ENCODE measurements at places on chromosomes 4 and X.
A peak's percentile ranks its signal among the peaks of the same experiment; 100 is the strongest.

DNA sequence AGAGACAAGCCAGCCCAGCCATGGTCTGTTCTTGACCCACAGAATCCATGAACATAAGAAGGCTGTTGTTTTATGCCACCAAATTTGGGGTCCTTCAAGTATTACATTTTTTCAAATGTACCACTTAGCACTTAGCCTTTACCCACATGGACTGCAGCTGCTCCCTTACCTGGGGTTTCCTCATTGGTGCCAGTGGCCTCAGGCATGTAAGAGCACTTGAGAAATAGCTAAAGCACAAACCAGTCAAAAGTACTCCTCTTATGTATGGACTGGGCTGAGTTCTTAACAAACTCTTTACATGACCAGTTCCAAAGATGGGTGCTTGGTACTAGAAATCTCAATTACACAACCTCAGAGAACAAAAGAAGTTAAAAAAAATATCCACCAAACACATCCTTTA, 77.6 kb upstream of the MAP3K15 start:
- H3K4me3 ChIP-seq = no peak overlapping the region
- H3K4me1 ChIP-seq = peaks cover 9% of the 10 kb centered on the region
- no peak overlapping the region for H3K27ac ChIP-seq
- H3K27me3 ChIP-seq = no peaks in the 10 kb centered on the region
- peaks cover 22% of the 10 kb centered on the region for H3K36me3 ChIP-seq

- DNase-seq = no peak
- H3K4me1 ChIP-seq = peaks cover 2% of the 10 kb centered on the region
- no peak overlapping the region for H3K27ac ChIP-seq
- H3K27me3 ChIP-seq = no peaks in the 10 kb centered on the region
These were observed 8.5 kb downstream of the SLC25A43 start for GRCh38 chrX:119407681-119408080.

GRCh38 chr4:175953960-175954521, 111.6 kb upstream of the WDR17 start:
- peaks cover 4% of the 10 kb centered on the region for H3K27me3 ChIP-seq
- H3K36me3 ChIP-seq = no peaks in the 10 kb centered on the region
- DNase-seq = no peak

DNA sequence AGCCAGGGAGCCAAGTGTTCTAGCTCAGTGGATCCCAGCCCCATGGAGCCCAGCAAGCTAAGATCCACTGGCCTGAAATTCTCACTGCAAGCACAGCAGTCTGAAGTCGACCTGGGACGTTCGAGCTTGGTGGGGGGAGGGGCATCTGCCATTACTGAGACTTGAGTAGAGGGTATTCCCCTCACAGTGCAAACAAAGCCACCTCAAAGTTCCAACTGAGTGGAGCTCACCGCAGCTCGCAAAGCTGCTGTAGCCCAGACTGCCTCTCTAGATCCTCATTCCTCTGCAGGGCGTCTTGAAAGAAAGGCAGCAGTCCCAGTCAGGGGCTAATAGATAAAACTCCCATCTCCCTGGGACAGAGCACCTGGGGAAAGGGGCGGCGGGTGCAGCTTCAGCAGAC, 226.3 kb downstream of the ZIC3 start:
- DNase-seq = no peak
- no peaks in the 10 kb centered on the region for H3K4me1 ChIP-seq
- no peak overlapping the region for H3K4me3 ChIP-seq
- no peaks in the 10 kb centered on the region for H3K36me3 ChIP-seq

DNA sequence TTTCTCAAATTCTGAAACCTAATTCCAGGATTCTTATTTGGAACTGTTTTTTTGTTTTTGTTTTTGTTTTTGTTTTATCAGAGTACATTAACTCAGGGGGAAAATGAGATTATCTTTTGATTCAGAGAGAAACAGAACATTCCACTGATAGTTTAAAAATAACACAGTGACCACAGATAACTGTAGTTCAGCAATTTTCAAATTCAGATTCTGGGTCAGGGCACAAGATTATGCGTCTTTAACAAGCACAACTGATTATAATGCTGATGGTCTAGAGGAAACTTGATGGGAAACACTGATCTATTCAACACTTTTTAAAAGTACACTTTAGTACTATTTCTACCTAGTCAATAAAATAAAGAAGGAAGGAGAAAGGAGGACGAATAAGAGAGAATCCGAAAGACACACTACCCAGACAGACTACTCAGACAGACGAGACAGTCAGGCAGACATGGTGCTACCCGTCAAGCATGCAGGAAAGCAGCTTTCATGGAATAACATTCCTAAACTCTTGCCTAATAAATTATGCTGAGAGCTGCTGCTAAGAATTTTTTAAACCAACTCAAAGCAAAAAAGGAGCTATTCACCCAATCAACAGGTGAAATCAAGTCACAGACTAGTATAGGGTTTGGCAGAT, 59.0 kb downstream of the APBB2 start:
- no peaks in the 10 kb centered on the region for H3K27me3 ChIP-seq
- peak overlapping the region; percentile 31 for H3K4me3 ChIP-seq
- no peak for DNase-seq
- peak overlapping the region; percentile 95 for H3K27ac ChIP-seq

DNA sequence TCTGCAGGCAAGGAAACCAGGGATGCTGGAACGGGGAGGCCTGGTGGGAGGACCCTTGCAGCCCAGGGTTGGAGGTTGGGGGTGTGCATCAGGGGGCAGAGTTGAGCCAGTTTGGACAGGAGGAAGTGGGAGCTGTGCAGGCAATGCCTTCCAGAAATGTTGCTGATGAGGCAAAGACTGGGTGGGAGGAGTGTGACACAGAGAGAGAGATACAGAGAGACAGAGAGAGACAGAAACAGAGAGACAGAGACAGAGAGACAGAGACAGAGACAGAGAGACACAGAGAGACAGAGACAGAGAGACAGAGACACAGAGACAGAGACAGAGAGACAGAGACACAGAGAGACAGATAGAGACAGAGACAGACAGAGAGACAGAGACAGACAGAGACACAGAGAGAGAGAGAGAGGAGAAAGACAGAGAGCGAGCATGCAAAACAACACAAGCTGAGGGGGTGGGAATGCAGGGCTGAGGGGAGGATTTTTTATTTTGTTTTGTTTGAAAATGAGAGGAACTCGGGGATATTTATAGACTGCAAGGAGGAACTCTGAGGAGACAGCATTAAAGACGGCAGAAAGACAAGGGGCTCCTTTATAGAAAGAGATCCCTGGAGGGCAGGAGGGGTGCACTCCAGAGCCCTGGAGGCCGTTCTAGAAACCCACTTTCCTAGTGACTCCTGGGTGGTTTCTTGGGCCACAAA, 1.9 kb upstream of the HAUS3 start:
- no peaks in the 10 kb centered on the region for H3K36me3 ChIP-seq
- H3K27me3 ChIP-seq = no peaks in the 10 kb centered on the region
- no peak for DNase-seq
- H3K27ac ChIP-seq = peak overlapping the region; percentile 17
- H3K4me1 ChIP-seq = peaks cover 32% of the 10 kb centered on the region

- no peaks in the 10 kb centered on the region for H3K36me3 ChIP-seq
- no peak overlapping the region for H3K4me3 ChIP-seq
- H3K27me3 ChIP-seq = no peaks in the 10 kb centered on the region
- DNase-seq = no peak
- no peak overlapping the region for H3K27ac ChIP-seq
- no peaks in the 10 kb centered on the region for H3K4me1 ChIP-seq
These were observed 13.5 kb downstream of the TEX13B start for GRCh38 chrX:107968623-107969022.

DNA sequence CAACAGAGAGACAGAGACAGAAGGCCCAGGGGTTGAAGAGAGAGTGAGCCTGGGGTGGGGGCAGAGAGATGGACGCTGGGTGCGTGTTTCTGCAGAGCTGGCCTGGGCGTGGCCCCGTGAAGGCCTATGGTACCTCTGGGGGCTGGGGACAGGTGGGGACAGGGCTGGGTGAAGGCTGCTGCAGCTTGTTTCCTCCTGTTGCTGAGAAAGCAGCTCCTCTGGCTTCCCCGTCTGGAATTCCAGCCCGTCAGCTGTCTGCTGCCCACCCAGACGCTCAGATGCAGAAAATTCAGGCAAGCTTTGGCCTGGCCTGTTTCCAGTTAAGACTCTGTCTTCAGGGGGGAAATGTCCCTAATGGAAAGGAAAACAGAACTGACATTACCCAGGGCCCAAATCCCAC, 76.8 kb upstream of the PSAPL1 start:
- H3K27ac ChIP-seq = peak overlapping the region; percentile 55
- H3K36me3 ChIP-seq = no peaks in the 10 kb centered on the region
- peaks cover 29% of the 10 kb centered on the region for H3K4me1 ChIP-seq
- H3K4me3 ChIP-seq = no peak overlapping the region
- DNase-seq = peak; percentile 57
- H3K27me3 ChIP-seq = peaks cover 6% of the 10 kb centered on the region

GRCh38 chrX:41301438-41301824, 32.5 kb upstream of the DDX3X start:
- peaks cover 10% of the 10 kb centered on the region for H3K4me1 ChIP-seq
- H3K4me3 ChIP-seq = no peak overlapping the region
- H3K27ac ChIP-seq = no peak overlapping the region

DNA sequence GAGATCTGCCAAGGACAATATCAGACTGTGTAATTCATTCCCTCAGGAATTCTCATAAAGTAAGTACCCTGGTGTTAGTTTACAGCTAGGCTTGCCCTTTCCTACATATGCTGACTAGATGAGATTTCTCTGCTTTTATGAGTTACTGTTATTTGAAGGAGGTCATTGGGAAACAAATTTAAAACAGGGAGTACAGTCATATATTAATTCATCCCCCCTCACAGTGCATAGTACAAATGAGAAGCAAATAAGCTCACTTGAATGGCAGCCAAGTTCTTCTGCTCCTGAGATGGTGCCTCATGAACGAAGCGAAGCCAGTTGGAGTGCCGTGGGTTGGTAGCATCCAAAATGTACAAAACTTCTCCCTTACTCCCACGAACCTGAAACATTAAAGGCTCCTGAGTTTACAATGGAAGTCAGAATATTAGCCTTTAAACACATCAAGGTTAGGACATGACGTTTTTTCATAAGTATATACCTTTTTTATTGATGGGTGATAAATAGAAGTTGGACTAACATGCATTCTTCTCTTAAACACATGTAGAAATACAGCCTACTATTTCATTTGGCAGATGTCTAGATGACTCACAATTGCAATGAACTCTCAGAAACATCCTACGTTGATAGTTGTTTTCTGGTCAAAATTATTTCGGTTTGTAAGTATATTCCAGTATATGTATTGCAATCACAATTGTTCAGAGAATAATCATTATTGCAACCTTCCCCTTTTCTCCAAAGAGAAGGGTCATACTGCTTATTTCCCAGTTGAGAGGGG, 69.2 kb downstream of the PRDM5 start:
- no peaks in the 10 kb centered on the region for H3K27me3 ChIP-seq

- H3K27me3 ChIP-seq = peaks cover 3% of the 10 kb centered on the region
- H3K4me3 ChIP-seq = no peak overlapping the region
- H3K36me3 ChIP-seq = no peaks in the 10 kb centered on the region
- H3K27ac ChIP-seq = no peak overlapping the region
These were observed 106.2 kb upstream of the MAML3 start for GRCh38 chr4:140260227-140260626.

- no peaks in the 10 kb centered on the region for H3K27me3 ChIP-seq
- H3K27ac ChIP-seq = no peak overlapping the region
These were observed 38.2 kb upstream of the PLAC8 start for GRCh38 chr4:83152746-83153145.

DNA sequence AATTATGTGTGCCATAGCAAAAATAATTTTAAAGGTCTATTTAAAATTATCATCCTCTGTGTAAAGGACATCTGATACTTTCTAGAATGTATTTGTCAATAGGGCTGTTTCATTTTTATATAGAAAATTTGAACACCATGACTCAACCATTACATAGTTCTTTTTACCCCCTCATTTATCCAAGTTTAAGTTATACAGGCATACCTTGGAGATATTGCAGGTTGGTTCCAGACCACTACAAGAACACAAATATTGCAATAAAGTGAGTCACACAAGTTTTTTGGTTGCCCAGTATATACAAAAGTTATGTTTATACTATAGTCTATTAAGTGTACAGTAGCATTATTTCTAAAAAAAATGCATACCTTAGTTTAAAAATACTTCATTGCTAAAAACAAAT, 130.4 kb downstream of the MSL3 start:
- no peaks in the 10 kb centered on the region for H3K27me3 ChIP-seq
- DNase-seq = no peak
- H3K36me3 ChIP-seq = no peaks in the 10 kb centered on the region
- H3K27ac ChIP-seq = no peak overlapping the region
- H3K4me3 ChIP-seq = no peak overlapping the region
- H3K4me1 ChIP-seq = no peaks in the 10 kb centered on the region

DNA sequence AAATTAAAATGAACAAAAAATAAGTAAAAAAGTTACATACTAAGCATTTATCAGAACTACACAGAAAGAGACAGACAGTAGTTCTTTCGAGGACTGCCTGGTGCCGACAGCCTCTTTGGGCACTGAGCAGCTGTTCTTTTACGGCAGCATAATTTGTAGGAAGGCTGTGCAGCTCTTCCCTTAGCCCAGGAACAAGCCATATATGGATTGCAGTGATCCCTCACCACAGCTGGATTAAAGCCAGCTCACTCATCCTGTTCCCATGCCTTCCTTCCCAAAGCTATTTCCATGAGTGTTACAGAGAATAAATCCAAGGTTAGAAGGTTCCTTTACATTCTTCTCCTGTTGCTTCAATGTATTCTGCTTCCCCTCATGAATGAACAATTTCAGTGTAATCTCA, 71.7 kb downstream of the DDX60L start:
- DNase-seq = no peak
- no peak overlapping the region for H3K4me3 ChIP-seq
- H3K36me3 ChIP-seq = peaks cover 5% of the 10 kb centered on the region
- H3K27me3 ChIP-seq = no peaks in the 10 kb centered on the region
- peak overlapping the region; percentile 28 for H3K27ac ChIP-seq

- H3K27ac ChIP-seq = peak overlapping the region; percentile 34
- H3K36me3 ChIP-seq = peaks cover 9% of the 10 kb centered on the region
- no peak overlapping the region for H3K4me3 ChIP-seq
- H3K4me1 ChIP-seq = peaks cover 53% of the 10 kb centered on the region
These were observed 152.7 kb upstream of the EDNRA start for GRCh38 chr4:147328189-147328588.

Data from mesothelial cell of epicardium (in vitro differentiated cells).